ENCODE measurements at places on chromosomes 7 and 10. TPM values are rescaled to one million over a fixed set of nuclear protein-coding genes. Genes with fewer than 3 reads are reported as not detected.

Gene EN2
- not detected for polyA plus RNA-seq

DNA sequence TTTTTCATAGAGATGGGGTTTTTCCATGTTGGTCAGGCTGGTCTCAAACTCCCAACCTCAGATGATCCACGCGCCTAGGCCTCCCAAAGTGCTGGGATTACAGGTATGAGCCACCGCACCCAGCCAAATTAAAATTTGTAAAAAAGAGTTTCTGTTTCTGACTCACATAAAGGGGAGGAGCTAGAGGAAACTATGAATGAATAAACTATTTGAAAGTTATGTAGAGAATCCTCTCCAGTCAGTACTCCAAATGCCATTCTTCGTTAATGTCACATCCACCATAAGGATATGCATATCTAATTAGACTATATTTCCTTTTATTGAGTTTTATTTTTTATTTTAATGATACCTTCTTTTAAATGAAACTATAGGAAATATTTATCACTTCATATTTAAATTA, 52.6 kb downstream of the MBL2 start:
- no peak for DNase-seq

- DNase-seq = no peak
These were observed 3.8 kb downstream of the CYP3A43 start for GRCh38 chr7:99831595-99831994.

- DNase-seq = no peak
These were observed 21.1 kb downstream of the SLC29A4 start for GRCh38 chr7:5303591-5304505.

- DNase-seq = no peak
These were observed 54.8 kb downstream of the MCU start for GRCh38 chr10:72746426-72747363.

DNA sequence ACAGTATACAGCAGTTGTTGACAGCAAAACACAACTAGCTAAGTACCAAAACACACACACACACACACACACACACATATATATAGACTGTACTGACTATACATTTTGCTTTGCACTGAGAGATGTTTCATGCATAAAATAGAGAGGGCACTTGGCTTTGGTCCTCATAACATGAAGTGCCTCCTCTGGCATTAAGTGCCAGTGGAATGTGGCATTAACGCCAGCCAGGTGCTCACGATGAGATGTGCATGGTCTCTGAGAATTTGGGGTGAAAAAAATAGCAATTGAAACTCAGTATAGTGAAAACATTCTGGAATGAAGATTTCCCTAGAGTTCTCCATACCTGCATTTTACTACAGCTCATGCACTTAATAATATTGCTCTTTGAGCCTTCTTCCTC, 70.0 kb upstream of the INSYN2A start:
- DNase-seq = no peak

- DNase-seq = no peak
These were observed 25.2 kb downstream of the VCL start for GRCh38 chr10:74022926-74023629.
